ENCODE measurements at places on chromosomes 12 and 14.

DNA sequence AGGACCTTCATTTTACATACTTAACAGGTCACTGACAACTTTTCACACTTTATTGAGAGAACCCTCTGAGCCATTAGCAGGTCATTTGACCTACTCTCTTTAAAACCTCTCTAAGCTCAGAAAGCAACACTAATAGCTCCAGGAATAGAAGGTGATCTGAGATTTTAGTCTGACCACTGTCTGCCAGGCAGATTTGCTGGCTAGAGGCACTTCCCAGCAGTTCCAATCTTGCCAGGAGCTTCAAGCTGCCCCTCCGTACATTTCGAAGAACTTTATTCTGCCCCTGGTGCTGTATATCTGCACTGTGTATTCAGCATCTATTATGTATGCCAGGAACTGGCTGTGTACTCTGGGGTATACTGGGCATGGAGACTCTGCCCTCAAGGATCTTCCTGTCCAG, 56.3 kb downstream of the GPHB5 start:
- no peak for DNase-seq

DNA sequence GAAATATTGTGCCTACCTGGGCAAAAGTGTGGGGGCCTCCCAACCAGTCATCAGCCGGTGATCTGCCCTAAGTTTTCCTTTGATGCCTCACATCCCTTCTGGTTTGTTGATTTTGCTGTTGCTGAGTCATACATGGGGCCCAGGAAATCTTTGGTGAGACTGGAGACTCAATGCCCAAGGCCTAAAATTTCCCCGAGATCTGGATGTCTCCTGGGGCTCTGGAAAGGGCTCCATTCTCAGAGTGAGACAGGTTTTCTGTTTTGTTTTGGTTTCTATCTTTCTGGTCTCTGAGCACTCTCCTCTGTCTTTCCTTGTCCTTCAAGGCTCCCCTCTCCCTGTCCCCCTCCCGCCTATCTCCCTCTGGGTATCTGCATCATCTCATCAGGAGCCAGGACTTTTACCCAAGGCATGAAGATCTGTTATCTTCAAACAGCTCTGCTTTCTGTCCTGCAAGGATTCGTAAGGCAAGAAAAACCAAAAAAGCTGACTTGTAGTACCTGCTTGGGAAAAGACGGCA, 152.8 kb upstream of the MAX start:
- no peak for DNase-seq

DNA sequence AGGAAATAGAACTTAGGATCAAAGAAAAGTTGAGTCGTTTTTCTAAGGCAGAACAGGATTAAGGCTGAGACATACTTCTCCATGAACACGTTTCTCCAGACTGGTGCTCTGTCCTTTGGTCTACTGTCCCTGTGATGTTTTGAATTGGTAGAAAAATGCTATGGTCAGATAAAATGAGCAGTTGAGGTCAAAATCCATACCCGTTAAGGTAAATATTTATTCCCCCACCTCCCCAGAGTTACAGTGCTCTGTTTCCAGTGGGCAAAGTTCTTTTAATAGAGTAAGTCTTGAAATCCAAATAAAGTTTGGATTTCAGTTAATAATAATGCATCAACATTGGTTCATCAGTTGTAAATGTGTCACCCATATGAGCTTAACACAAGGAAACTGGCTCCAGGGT, 74.5 kb downstream of the PTHLH start:
- no peak for DNase-seq

GRCh38 chr14:22541721-22542120, 47.3 kb downstream of the DAD1 start:
- no peak for DNase-seq

DNA sequence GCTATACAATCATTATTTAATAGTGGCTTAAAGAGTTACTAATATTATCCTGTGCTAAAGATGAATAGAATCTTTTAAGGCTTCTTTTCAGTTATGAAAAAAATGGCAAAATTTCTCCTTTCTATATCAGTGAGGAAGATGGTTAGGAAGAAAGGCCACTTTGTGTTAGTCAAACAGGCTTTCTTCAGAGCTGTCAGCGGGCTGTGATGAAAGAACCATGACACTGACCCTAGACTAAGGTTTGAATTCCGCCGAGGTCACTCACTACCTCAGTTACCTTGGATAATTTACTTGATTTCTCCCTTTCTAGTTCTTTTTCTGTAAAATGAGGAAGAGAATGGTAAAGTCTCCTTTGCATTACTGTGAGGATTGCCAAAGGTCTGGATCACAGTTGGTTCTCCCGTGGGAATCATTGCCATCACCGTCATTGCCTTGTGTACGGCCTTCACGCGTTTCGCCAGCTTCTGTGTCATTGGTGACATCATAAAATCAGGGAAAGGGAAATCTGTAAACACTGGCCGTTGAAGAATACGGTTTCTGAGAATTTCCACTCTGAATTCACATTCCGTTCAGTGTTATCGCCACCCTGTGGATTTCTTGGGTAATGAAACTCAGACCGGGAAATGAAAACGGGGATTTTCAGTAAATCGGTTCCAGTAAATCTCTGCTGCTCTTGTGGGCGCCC, 26.7 kb upstream of the YBX3 start:
- peak; percentile 50 for DNase-seq

DNA sequence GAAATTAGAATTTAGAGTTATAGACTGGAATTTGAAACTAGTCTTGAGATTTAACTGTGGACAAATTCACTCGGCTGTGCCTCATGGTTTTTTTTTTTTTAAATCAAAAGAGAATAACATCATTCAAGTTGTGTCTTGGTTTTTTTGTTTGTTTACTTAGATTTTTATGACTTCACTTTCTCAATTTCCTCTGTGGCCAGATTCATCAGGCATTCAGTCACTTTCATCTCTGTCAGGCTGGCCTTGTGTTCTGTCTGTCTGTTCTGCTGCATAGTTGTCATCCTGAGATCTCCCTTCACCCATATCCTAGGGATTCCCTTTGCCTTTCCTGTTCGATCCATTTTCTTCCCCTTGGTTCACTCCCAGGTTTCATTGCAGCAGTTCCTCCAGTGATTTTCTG, 10.0 kb downstream of the MARK3 start:
- DNase-seq: no peak

GRCh38 chr12:117805865-117806264, 162.9 kb downstream of the KSR2 start:
- no peak for DNase-seq

- no peak for DNase-seq
Measured at GRCh38 chr14:51939755-51940301, 49.5 kb upstream of the RTRAF start.

- DNase-seq: no peak
Measured at GRCh38 chr14:69008421-69008884, 29.4 kb upstream of the ACTN1 start.

DNA sequence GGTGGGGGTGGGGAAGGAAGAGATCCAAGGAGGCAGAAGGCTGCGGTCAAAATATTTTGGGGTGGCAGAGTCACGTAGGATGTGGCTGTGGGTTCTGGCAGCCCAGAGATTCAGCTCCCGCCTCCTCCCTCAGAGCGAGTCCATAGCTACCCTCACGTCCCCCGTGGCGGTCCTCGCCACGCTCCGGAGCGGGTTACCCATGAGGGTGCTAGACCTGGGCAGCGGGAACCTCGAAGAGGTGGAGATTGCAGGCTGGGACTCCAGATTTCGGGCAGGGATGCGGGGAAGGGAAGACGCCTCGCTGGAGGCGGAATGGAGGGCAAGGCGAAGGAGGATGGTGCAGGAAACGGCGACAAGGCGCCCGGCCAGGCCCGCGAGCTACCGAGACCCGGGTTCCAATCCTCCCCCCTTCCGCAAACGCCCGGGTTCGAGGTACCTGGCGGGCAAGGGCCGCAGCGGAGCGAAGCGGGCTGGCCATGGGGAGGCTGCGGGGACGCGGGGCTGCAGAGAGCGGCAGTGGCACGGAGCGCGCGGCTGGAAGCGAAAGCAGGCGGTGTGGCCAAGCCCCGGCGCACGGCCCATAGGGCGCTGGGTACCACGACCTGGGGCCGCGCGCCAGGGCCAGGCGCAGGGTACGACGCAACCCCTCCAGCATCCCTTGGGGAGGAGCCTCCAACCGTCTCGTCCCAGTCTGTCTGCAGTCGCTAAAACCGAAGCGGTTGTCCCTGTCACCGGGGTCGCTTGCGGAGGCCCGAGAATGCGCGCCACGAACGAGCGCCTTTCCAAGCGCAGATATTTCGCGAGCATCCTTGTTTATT, 46.2 kb downstream of the BCAT1 start:
- peak; percentile 25 for DNase-seq

DNA sequence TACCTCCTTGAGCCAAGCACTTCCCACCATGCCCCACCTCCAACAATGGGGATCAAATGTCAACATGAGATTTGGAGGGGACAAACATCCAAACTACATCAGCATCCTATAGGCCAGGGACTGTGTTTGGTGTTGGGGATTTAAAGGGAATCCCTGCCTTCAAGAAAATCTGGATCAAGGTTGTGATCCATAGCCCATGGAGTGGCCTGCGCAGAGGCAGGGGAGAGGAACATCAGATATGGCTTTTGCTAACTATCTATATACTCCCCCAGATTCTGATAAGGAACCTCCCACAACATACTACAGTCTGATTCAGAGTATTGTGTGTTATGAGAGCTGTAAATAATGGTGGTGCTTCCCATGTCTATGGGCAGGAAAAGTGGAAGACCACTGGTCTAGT, 5.1 kb downstream of the KIF5A start:
- DNase-seq: no peak

DNA sequence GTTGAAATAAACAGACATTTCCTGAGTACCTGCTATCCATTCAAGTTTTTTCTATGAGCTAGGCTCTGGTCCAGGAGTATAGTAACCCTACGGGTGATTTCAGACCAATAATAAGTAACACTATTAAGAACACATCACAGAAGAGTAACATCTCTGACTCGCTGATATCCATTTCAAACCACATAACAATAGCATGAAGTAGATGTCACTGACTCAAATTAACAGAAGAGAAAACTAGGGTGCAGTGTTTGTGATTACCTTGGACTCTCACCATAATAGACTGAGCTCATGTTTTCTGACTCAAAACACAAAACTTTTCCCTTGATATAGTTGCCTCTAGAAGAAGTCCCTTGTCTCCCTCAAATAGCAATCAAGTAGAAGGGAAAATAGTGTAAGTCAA, 423.0 kb downstream of the DIO2 start:
- no peak for DNase-seq

- no peak for DNase-seq
Measured at GRCh38 chr14:63186453-63186852, 17.8 kb upstream of the RHOJ start.

DNA sequence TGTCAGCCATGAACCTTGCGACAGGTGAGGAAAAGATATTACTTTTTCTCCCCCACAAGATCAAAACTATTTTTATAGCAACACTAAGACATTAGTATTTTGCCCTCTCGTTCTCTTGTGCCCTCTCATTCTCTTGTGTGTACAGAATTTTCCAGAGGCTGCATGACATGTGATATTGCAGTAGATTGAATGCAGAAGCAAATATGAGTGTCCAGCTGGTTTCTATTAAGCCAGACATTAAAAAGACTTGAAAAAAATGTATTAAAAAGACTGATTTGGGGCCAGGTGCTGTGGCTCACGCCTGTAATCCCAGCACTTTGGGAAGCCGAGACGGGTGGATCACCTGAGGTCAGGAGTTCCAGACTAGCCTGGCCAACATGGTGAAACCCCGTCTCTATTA, 63.7 kb upstream of the ZFP36L1 start:
- no peak for DNase-seq

- DNase-seq: no peak
Measured at GRCh38 chr12:92927055-92927435, 2.0 kb downstream of the EEA1 start.

GRCh38 chr12:56699020-56699661, 11.1 kb upstream of the PTGES3 start:
- no peak for DNase-seq

DNA sequence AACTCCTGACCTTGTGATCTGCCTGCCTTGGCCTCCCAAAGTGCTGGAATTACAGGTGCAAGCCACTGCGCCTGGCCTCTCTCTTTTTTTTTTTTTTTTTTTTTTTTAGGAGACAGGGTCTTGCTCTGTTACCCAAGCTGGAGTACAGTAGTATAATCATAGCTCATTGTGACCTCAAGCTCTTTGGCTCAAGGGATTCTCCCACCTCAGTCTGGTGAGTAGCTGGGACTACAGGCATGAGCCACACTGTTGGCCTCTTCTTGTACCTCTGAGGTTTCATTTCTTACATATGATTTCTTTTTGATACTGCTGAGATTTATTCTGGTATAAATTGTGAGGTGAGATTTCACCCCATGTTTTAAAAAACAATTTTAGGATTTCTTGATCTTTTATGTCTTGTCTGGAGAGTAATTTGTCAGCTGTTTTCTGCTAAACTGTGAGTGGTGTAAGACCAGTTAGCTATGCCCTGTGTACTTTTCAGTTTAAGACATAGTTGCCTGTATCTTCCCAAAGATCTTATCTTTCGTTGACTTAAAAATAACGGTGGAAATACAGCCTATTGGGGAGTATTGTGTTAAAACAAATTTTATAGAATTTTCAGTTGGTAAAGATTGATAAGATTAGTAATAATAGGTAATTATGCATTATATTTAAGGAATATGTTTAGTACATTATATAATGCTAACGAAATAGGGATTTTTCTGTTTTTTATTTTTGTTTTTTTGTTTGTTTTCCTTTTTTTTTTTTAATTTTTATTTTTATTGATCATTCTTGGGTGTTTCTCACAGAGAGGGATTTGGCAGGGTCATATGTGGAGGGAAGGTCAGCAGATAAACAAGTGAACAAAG, 31.7 kb downstream of the WDR20 start:
- no peak for DNase-seq

- no peak for DNase-seq
Measured at GRCh38 chr12:127717278-127717677, 549.7 kb upstream of the TMEM132C start.

- no peak for DNase-seq
Measured at GRCh38 chr12:25792031-25792430, 166.5 kb upstream of the RASSF8 start.

DNA sequence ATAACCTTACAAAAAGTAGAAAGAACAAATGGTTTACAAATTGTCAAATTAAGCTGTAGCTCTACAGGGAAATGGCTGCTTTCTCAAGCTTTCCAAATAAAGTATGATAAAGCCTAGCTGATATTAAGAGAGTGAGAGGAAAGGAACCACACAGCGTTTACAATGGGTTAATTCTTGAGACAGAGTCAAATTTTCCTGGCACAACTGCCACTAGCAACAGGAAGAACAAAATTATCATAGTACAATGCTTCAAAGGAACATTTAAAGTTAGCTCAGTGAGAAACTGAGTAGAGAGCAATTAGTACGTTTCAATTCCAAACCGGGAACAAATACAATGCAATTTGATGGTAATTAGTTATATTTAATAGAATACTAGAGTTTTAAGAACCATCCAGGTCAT, 116.0 kb downstream of the PPP1R12A start:
- no peak for DNase-seq

DNA sequence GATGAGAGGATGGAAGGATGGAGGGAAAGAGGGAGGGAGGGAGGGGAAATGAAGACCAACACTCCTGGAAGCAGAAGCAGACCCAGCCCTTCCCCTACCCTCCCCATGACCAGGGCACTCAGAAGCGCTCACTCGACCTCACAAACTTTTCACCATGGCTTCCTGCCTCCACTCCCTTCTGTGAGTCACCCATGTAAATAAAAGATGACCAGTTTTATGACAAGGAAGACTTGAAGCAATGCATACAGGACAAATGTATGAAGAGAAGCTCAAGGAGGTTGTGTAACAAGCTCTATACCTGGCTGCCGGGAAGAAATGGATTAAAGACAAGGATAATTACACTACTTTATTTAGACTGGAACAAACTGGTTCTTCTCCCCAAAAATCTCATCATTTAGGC, 63.8 kb downstream of the CDC42BPB start:
- DNase-seq: no peak
